ENCODE measurements at places on chromosomes 3 and 15. TPM values are rescaled to one million over a fixed set of nuclear protein-coding genes. Genes with fewer than 3 reads are reported as not detected.

GRCh38 chr3:157066335-157067098 is 93.4 kb downstream of the CCNL1 start:
- no peak overlapping the region for H3K27ac ChIP-seq
- DNase-seq, result no peak
- no peak overlapping the region for H3K4me3 ChIP-seq
- peaks cover 28% of the 10 kb centered on the region for H3K4me1 ChIP-seq

DNA sequence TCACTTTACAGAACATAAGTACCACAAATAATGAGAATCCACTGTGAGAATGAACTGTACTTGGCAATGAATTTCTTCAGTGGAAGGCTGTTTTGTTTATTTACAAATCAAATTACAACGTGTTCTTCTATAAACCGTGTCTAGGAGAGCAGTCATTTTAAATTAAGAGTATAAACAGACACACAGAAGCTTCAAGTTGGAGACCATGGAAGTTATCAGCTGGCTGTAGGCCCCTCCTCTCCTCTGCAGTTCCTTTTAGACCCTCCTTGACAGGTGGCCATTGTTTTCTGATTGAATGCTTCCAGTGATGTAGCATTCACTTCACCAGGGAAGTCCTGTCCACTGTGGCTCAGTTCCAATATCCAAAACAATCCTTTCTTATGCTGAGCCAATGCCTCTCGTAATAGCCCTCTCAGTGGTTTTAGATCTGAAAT is 7.3 kb upstream of the MAPK6 start:
- H3K27ac ChIP-seq, result no peak overlapping the region
- no peaks in the 10 kb centered on the region for H3K36me3 ChIP-seq
- H3K27me3 ChIP-seq, result no peaks in the 10 kb centered on the region
- H3K4me3 ChIP-seq, result no peak overlapping the region
- no peak for DNase-seq

- peak overlapping the region; percentile 0 for H3K27ac ChIP-seq
- no peak for DNase-seq
- peaks cover 51% of the 10 kb centered on the region for H3K4me1 ChIP-seq
- H3K36me3 ChIP-seq, result no peaks in the 10 kb centered on the region
Observed at GRCh38 chr3:168088106-168088720, 7.5 kb downstream of the GOLIM4 start.

Gene OSTN
- not detected for total RNA-seq

Gene SPTSSB
- total RNA-seq, result not detected

Gene PTH1R
- total RNA-seq, result 3.1 TPM

Measured in chondrocyte (in vitro differentiated cells).